ENCODE measurements at places on chromosomes 11 and 22.

DNA sequence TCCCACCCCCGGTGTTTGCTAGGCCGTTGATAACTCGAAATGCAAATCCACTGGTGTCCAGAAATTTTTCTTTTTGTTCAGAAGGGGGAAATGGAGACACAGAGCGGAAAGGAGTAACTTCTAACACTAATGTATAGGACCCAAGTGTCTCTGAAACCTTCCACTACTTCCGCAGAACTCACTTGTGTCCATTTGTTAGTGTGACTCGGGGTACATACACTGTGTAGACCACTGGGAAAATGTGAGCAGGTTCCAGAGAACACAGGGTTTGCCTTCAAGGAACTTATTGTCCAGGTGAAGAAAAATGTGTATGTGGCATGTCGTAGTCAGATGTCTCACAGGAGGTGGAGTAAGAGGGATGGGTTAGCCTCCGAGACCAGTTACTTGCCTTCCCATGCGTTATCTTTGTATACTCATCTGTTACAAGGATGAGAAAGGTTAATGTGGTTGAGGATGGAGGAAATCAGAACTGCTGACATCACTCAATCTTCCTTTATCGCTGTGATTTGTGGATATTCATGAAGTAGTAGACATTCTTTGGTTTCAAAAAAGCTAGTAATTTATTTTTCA is 857 bp downstream of the ARCN1 start:
- no peak for DNase-seq

DNA sequence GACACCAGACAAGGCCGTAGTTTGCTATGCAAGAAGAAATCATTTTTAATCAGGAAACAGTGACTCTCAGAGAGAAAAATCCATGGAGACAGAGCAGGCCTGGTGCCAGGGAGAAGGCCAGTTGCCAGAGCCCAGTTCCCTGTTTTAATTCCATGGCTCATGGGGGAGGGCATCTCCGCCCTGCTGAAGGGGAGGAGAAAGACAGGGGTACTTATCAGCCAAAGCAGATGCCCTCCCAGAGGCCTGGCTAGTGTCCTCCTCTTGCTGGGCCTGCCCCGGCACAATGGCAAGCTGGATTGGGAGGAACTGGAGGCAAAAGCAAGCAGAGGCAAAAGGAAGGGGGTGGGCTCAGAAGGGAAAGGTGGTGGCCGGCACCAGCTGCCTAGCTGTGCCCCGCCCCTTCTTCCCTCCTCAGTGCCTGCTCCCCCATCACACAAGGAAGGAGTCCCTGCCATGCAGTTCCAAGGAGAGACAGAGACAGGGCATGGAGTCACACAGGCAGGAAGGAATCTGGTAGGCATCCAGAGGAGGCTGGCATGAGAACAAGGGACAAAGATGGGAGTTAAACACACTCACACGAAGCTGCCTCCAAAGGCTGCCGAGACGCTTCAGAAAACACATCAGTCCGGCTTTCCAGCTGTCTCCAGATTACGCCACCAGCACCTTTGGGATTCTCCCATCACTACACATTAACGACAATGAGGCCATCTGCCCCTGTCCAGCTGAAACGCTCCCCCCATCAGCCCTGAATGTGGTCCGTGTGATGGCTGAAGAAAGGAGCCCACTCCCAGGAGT is 591.8 kb downstream of the BUD13 start:
- DNase-seq: no peak

GRCh38 chr22:27473533-27473932 is 328.0 kb downstream of the MN1 start:
- no peak for DNase-seq

DNA sequence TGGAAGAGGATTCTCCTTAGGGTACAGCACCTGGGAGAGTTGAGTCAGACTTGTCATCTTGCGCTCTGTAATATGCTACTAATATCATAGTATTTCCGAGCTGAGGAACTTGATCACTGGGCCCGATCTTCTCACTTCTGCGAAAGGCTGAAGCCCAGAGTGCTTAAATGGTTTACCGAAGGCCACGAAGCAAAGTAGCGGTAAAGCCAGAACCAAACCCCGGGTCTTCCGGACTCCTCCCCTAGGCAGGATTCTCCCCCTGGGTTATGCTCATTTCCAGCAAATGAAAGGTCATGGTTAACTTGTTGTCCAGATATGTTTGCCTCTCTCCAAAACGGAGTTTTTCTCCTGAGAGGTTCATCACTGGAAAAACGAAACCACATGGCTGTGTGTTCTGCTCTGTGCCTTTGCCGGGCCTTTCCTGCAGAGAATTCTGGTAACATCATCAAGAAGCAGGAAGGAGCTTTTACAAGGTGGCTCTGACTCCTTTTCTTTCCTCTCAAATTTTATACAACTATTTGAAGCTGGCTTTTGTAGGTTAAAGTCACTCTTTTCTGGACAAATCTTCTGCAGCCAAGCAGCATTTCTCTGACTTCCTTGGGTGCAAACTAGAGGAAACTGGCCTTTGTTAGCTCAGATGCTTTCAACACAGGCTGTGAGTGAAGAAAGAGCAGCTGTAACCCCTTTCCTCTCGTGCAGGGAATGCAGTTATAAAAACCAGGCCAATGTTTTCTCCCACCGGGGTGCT is 35.5 kb downstream of the UBASH3B start:
- DNase-seq: no peak

- no peak for DNase-seq
These were observed 67.2 kb downstream of the C11orf91 start for GRCh38 chr11:33633251-33634003.

DNA sequence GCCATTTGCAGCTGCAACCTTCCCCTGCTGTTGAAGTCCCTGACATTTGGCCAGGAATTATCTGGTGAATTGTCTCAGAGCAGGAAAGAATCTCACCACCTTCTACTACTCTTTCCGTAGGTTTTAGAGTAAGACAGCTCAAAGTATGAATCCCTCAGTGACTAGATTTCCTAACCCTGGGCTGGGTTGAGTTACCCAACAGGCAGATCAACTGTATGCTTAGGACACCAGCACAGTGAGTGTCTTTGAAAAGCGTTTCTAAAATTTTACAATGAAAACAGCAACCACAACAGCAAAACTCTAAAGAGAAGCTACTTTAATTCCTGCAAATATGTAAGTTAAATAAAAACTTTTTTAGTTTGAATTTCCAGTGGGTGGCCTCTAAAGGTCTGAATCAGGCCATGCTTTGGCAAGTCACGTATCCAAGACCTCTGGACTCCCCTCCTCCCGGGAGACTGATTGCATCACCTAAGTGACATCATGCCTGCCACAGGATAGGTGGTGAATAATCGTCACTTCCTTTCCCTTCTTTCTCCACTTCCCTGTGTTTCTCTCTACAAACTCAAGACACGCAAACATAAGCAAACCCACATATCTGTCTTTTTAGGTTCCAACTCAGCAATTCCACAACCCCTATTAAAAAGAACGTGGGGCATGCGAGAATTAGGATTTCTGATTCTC is 7.8 kb downstream of the OR8B12 start:
- no peak for DNase-seq

- DNase-seq: no peak
These were observed 669.4 kb downstream of the OPCML start for GRCh38 chr11:132862933-132863332.

DNA sequence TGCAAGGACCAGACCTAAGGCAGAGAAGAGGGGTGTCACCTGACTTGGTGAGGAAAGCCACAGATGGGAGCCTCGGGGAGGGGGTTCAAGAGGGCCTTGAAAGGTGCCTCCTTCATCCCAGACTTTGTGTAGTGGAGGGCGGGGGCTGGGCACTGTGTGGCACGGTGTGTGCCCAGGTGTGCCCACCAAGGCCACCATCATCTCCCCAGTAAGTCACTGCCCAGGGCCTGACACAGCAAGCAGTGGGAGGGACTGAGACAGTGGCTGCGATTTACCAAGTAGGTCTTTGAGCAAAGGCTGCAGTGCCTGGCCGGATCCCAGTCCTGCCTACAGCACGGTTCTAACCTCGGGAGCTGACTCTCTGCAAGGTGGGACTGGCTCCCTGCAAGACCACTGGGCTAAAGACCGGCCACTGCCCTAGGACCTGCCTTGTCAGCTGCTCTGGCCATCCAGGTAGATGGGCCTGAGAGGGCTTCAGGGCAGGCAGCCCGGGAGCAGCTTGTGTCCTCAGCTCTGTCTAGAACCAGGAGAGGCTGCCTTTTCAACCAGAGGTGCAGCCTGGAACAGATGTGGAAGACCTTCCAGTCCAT is 1.4 kb downstream of the OSM start:
- no peak for DNase-seq

DNA sequence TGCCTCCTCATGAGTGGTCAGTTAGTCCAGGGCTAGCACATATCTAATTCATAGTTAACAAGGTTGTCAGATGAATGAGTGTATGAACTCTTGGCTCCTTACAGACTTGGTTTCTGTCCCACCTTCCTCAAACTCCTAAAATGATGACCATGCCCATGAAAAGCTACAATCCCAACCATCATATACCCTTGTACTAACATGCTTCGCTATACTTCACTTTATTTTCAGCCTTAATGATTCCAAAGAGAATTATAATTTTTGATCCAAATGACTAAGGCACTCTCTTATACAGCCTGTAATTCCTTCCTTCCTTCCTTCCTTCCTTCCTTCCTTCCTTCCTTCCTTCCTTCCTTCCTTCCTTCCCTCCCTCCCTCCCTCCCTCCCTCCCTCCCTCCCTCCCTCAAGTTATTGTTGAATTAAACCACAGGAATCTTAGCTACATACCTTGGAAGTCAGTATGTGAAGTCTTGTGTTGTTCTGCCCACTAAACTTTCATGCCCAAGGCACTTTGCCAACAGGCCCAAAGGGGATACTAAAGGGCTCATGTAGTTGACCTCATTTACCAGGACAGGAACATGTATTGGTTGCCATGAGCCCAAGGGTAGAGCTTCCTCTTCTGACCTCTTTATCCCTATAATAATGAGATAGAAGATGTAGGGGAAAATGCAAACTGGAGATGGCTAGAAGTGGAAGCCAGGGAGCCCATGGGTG is 37.4 kb downstream of the CALCA start:
- no peak for DNase-seq

- no peak for DNase-seq
These were observed 52.3 kb downstream of the RASSF10 start for GRCh38 chr11:13061294-13061990.

DNA sequence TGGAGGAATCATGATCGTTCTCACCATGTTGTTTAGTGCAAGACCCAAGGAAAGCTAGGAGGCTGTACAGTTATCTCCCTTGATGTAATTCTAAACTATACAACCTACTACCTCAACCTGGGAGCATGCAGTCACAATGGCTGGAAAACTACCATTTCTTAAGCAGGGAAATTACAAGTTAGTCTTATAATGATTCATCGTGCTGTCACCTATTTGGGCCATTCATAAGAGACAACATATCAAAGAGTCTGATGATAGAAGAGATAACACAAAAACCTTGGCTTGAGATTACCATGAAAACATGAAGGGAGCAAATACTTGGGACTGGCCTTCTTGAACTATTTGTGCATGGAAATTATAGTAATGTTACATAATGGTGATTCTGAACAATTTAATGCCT is 30.5 kb upstream of the BLID start:
- DNase-seq: no peak

GRCh38 chr11:116837231-116838091 is at the start of gene APOA1:
Gene APOA1, minus strand, starts transcription at chr11:116837622. Its CDS starts 235 bp downstream, at chr11:116837387.
- DNase-seq: no peak

DNA sequence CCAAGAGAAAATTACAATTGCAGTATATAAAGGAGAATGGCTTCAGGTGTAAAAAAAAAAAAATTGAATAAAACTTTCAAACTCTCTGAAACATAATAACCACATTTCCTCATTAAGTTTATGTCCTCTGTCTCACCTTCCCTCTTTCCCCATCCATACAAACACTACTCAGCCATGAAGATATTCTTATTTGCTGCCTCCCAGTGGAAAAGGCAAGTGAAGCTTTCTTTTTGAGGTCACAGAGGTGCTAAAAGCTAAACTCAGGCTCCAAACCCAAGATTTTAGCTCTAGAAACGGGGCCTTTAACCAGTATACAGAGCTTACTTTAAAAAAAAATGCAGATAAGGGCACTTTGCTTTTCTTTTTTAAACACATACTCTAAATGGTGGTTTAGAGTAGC is 1568.5 kb downstream of the FAM181B start:
- no peak for DNase-seq

- DNase-seq: no peak
These were observed 1191.9 kb downstream of the BRD1 start for GRCh38 chr22:48635816-48636215.

- no peak for DNase-seq
These were observed 667 bp downstream of the RAB6A start for GRCh38 chr11:73760135-73760678.

DNA sequence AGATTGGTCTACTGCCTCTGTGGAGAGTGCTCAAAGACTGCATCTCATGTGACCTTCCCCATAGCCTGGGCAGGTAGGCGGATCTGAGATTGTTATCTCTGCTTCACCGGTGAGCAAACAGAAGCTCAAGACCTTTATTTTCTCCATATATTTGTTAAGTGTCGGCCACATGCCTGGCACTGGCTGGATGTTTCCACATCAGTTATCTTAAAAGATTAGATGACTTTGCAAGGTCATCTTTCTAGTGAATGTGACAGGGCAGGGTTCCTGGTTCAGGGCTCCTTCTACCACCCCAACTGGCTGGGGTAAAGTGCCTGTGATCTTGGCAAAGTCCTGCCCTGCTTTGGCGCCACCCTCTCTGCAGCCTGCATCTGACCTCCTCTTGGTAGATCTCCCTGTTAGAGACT is 125.0 kb downstream of the CCDC81 start:
- no peak for DNase-seq

- no peak for DNase-seq
These were observed 649.7 kb downstream of the METTL15 start for GRCh38 chr11:28757725-28758515.

DNA sequence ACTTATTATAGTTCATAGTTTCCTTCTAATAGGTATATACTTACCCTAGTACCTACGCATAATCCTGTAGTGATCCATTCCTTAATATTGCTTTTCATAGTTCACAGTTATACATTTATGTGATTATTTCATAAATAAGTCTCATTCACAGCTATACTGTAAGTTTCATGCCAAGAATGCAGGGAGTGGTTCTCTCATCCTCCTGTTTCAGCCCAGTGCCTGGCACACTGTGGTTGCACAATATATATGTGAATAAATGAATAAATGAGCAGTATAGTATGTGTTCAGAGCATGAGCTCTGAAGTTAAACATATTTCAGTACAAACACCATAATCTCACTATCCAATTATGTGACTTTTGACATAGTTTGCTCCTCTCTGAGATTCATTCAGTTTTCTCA is 115.8 kb downstream of the MAML2 start:
- no peak for DNase-seq

DNA sequence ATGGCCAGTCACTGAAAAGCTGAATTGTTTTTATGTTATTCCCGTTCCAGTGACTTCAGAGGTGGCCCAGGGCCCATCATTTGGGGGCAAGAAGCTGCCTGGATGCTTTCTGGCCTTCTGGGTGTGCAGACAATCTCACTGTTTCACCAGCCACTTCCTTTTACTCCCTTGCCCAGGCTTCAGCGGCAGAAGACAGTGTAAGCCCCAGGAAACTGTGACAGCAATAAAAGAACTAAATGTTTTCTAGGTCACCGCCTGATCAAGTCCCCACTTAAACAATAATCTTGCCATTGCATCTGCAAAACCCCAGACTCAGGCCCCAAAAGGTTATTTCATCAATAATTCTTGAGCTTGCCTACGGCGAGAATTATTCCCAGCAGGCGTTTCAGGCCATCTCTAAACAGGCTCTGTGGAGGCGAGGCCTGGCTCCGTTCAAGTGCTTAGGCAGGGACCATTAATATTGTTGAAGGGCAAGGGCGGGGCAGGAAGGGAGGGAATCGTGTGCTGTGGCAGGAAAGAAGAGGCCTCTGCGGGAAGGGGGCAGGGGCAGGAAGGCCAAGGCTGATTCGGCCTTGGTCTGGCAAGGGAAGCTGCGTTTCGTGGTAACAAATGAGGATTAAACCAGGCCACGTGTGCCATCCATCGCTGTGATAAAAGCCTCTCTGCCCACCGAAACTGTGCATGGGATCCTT is 252.3 kb downstream of the KIRREL3 start:
- DNase-seq: no peak
